Foreskin fibroblast (primary cell): ENCODE measurements at places on chromosomes 12 and 14.

GRCh38 chr12:43318021-43318420, 234.0 kb downstream of the ADAMTS20 start:
- DNase-seq: no peak

DNA sequence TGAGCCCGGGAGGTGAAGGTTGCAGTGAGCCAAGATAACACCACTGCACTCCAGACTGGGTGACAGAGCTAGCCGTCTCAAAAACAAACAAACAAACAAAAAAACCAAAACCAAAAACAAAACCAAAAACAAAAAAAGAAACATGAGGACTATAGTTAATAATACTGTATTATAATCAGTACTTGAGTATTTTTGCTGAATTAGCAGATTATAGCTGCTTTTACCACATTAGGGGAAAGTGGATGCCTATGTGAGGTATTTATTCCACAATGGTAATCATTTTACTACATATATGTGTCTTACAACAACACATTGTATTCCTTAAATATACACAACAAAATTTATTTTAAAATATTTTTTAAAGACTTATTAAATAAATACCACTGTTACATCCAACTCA, 101.4 kb upstream of the PPP4R3A start:
- no peak for DNase-seq

- no peak for DNase-seq
Observed at GRCh38 chr14:40574780-40575179, 1031.9 kb upstream of the LRFN5 start.

- DNase-seq: no peak
Observed at GRCh38 chr12:113474635-113475436, 3.2 kb upstream of the LHX5 start.

GRCh38 chr14:85856430-85856829, 326.5 kb downstream of the FLRT2 start:
- DNase-seq: peak; percentile 18

DNA sequence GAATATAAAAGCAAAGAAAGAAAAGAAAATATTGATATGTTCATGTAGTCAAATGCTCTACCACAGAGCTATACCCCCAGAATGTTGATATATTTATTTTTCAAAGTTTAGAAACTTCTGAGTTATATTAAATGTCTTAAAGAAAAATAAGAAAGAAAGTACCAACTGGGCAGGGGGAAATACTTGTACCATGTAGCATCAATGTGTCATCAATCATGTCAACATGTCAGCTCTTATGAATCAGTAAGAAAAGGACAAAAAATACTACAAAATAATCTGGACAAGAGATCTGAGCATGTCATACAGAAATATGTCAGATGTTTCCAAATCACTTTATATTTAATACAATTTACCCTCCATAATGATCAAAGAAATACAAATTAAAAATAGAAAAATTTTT, 595.1 kb upstream of the ATP2B1 start:
- DNase-seq: no peak
